ENCODE measurements at places on chromosomes 3 and 15.
A peak's percentile ranks its signal among the peaks of the same experiment; 100 is the strongest.

DNA sequence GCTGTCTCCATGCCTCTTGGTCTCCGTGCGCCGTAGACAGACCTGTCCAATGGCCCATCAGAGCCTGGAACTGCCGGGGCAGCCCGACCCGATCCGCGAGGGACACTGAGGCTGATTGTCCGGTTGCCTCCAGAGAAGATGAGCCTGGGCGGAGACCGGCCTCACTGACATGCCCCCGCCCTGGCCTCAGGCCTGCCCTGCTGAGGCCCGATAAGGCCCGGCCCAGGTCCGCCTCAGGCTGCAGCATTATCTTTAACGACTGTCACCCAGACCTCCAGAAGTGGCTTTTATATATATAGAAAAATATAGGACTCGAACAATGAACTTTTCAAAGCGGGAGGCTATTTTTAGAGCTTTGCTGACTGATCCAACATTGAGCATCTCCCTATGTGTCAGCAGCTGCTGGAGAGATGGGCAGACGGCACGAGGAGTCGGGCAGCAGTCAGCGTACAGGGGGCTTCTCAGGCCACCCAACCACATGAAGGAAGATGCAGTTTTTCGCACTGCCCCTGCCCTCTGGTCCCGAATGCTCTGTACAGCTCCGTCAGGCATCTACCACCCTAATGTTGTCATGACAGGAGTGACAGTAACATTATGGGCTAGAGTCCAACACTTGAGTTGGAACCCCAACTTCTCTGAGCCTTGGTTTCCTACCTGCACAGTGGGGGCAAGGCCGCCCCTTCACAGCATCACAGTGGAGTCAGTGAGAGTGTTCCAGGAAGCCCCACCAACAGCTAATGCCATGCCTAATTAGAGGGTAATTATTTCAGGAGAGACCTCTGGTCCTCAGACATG, 112.0 kb upstream of the RPL32 start:
- no peak for DNase-seq

DNA sequence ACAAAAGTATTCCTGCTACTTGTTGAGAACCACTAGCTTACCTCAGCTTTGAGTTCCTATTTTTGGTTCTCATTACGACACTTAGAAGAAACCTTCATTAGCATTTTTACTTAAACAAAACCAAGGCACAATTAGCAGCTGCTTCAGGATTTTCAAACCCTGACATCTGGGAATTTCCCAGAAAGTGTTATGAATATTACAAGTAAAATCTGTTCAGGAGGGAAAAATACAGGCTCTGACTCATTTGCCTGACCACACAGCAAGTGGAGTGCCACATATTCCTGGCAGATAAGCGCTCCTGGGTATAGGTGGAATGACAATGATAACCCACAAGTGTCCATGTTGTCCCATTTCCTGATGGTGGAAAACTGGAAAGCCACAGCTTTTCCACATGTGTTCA, 10.3 kb upstream of the RFTN1 start:
- DNase-seq: no peak

DNA sequence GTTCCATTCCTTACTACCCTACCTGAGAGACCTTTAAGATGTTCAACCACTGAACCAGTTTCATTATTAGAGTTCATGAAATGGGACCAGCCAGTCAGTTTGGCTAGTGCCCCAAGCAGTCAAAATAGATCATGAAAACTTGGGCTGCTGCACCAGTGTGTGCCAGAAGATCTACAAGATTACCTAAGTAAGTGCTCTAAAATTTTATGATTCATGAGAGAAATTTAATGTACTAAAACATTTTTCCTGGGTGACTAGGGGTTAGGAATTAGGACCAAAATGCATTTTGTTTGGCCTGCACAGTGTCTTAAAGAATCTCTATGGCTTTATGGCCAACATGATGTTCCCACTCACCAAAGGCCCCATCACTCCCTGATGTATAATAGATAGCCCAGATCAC, 214.7 kb downstream of the ATP8B4 start:
- no peak for DNase-seq

DNA sequence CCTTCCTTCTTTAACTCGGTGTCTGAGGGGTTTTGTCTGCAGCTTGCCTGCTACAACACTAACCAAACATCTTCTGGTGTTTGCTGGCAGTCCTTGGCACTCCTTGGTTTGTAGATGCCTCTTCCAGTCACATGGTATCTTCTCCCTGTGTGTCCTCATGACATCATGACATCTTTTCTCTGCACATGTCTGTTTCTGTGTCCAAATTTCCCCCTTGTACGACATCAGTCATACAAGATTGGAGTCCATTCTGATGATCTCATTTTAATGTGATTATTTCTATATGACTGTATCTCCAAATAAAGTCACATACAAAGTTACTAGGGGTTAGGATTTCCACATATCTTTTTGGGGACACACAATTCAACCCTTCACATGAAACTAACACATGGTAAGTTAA, 152.3 kb upstream of the LRRN1 start:
- DNase-seq: no peak

GRCh38 chr3:124935264-124935663, 713 bp upstream of the MUC13 start:
- DNase-seq: no peak

DNA sequence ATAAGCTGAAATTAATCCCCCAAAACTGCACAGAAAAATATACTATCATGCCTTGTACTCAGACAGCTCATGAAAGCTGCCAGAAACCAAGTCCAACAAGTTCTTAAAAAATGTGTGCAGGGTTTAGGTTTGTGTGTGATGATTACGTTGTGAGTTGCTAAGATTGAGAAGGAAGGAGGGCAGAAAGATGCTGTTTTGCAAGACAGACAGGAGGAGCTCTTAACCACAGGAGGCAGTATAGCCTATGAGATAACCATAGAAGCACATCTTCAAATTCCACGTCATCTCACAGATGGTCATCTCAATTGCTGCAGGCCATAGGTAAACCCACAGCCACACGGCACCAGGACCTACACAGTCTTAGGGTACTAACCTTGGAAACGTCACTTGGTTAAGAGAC, 191.9 kb downstream of the STT3B start:
- DNase-seq: no peak

DNA sequence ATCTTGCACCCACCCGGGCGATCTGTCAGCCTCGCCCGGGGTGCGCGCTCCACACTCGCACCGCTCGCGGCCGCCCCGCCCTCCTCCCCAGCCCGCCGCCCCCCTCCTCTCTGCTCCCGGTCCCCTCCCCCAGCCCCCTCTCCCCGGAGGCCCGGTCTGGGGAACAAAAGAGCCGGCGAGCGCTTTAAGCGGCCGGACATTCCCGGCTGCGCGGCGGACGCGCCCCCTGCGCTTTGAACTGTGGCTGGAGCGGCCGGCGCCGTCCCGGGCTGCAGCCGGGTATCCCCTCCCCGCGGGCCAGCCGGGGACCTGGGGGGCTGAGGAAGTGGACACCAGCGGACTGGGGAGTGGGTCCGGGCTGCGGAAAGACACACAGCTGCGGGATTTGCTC, at the start of gene IGDCC3:
TSS of gene IGDCC3 (minus strand) at position 27 of the 391 bp plus-strand sequence. CDS start 214 bp downstream, outside the sequence.
- DNase-seq: no peak

DNA sequence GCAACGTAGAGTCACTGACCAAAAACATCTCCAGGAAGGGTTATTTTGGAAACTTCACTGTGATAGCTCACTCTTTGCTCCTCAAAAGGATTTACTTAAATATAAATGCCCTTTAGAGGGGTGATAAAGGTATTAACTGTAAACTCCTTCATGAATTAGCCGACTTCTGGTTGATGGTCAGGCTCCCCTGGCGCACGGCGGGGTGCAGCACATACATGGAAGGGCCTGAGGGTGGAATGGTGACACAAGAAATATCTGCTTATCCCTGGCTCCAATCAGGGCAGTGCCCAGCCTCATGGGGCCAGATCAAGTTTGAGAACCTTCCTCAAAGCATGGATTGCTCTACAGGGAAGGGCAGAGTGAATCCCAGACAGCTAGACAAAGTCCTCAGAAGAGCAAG, 116.5 kb downstream of the IGF2BP2 start:
- DNase-seq: no peak

GRCh38 chr3:149448331-149448831, 26.1 kb upstream of the TM4SF4 start:
- no peak for DNase-seq

DNA sequence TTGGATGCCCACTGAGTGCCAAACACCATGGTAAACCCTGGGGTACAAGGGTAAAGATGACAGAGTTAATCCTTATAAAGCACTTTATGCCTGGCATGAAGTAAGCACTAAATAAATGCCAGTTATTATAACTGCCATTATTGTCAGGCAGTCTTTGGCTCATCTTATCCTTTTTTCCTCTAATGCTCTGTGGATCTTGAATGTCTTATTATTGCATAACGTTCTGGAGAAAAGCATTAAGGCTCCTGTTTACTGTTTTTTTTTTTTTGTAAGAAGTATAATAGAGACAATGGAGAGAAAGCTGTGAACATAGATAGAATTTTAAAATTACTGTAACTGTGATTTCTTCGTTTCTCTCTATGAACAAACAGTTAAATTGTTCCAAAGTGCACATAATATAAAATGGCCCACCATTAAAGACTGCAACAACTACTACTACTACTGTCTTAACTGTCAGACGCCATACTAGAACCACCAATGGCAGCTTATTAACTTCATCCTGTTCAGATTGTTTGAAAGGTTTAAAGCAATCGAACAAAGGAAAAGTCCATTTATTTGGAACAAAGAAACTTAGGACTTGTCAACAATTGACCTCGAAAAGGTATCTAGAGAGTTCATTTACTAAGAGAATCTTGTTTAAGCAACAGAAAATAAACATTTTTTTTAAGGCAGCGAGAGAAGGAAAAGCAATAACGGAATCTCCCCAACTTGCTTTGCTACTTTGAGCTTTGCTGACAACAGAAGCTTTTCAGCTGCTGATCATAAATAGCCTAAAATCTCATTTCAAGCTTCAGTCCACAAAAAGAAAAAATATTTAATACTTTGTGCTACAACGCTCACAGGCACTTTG, 520.7 kb downstream of the ROBO1 start:
- no peak for DNase-seq

- no peak for DNase-seq
Observed at GRCh38 chr15:43239732-43240491, 19.1 kb upstream of the EPB42 start.

- no peak for DNase-seq
Observed at GRCh38 chr15:77857419-77857818, 220.1 kb downstream of the TBC1D2B start.

GRCh38 chr15:82003916-82004315, 41.9 kb downstream of the MEX3B start:
- DNase-seq: no peak

DNA sequence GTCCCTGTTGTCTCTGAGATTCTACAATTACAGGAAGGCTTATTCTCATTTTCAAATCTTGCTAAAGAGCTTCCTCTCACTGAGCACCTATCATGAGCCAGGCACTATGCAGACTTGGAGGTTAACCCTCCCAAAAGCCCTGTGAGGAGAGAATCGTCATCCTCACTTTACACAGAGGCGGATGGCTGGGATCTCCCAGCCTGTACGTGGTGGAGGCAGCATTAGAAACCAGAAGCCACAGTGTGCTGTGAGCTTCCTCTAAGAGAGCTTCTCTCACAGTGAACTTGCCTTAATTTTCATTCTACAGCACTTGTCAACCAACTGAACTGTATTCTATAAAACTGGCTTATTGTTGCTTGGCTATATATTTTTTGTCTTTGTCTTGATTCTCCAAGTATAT, 6.1 kb upstream of the DGKG start:
- no peak for DNase-seq

GRCh38 chr3:127092368-127092767, 100.6 kb upstream of the PRR23E start:
- no peak for DNase-seq

GRCh38 chr15:34773917-34774316, 19.1 kb upstream of the GJD2 start:
- DNase-seq: no peak

DNA sequence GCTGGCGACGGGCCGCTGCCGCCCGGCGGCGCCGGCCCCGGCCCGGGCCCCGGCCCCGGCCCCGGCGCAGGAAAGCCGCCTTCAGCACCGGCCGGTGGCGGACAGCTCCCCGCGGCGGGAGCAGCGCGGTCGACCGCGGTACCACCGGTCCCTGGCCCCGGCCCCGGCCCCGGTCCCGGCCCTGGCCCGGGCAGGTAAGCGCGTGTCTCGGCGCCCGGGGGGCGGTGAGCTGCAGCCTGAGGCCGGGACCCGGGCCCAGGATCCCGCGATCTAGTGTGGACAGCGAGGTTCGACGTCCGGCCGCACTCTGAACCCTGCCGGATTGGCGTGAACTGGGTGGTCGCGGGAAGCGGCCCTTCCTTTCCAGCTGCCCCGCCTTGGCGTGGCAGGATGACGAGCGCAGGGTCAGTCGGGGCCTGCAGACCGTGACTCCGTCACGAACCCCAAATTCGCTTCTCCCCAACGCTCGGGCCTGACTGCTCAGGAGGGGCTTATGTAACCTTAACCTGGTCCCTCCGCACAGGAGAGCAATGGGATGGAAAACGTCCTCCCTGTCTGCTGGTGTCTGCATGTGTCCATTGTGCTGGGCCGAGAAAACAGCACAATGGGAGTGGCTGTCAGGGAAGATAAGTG, 472 bp downstream of the BSN start:
- peak; percentile 62 for DNase-seq

- no peak for DNase-seq
Observed at GRCh38 chr3:19662486-19662885, 271.5 kb downstream of the EFHB start.

GRCh38 chr3:106593381-106593780, 724.6 kb upstream of the CBLB start:
- no peak for DNase-seq

- no peak for DNase-seq
Observed at GRCh38 chr3:195073866-195074860, 196.8 kb downstream of the XXYLT1 start.

- DNase-seq: no peak
Observed at GRCh38 chr3:85364296-85364909, 405.6 kb downstream of the CADM2 start.

GRCh38 chr3:84442533-84442932, 516.3 kb upstream of the CADM2 start:
- DNase-seq: no peak

DNA sequence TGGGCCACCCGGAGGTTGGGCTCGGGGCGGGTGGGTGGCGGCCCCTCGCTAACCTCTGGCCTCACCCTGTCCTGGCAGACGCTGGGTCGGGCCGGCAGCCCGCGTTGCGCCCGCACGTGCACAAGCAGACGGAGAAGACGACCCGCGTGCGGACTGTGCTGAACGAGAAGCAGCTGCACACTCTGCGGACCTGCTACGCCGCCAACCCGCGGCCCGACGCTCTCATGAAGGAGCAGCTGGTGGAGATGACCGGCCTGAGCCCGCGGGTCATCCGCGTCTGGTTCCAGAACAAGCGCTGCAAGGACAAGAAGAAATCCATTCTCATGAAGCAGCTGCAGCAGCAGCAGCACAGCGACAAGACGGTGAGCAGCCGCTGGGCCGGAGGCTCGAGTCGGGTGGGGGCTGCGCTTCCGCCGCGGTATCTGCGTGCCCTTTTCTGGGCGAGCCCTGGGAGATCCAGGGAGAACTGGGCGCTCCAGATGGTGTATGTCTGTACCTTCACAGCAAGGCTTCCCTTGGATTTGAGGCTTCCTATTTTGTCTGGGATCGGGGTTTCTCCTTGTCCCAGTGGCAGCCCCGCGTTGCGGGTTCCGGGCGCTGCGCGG, 3.7 kb downstream of the ISL2 start:
- DNase-seq: peak; percentile 36

Measured in CD4-positive, alpha-beta T cell treated with Interleukin-6 for 4 hours (primary cell).